ENCODE measurements at places on chromosomes 3 and 15. TPM values are rescaled to one million over a fixed set of nuclear protein-coding genes. Genes with fewer than 3 reads are reported as not detected.

The RTP3 gene
- total RNA-seq: not detected

- DNase-seq: peak; percentile 45
Measured at GRCh38 chr3:189907803-189908202, 212.9 kb downstream of the P3H2 start.

- no peak for DNase-seq
Measured at GRCh38 chr3:6518709-6519345, 342.1 kb upstream of the GRM7 start.

The CCDC13 gene
- total RNA-seq: 0.50 TPM

GRCh38 chr3:100075851-100076730 lies 38.2 kb downstream of the FILIP1L start:
- no peak for DNase-seq

GRCh38 chr3:169822540-169822939 lies 9.8 kb upstream of the LRRC34 start:
- no peak for DNase-seq

The SPINK8 gene
- not detected for total RNA-seq

The SKOR1 gene
- total RNA-seq: not detected

DNA sequence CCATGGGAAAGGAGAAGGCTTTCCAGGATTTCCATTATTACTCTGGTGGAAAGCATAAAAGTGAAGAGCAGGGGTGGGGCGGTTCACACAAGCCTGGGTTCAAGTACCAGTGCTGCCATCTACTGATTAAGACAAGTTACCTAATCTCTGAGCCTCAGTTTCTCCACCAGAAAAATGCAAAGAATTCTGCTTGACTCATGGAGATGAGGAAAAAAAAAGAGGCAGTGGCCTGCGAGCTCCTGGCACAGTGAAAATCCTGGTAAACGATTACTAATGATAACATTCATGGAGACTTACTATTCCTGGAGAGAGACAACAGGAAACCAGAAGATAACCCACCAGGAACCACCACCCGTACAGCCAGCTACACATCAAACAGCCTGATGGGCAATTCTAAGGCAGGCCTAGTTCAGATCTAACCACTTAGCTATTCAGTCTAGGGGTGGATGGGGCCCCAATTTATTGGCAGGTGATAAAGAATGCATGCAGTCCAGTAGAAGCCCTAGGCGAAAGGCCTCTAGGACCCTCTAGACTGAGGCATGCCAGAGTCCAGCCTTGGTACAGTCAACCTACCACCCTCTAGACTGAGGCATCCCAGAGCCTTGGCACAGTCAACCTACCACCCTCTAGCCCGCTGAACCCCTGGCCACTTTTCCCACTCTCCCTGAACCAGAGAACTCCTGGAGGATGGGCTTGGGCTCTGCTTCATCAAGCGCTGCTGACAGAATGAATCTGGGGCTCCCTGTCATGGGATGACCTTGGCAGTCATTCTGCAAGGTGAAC lies 2.5 kb downstream of the AMOTL2 start:
- DNase-seq: no peak

- DNase-seq: no peak
Measured at GRCh38 chr15:57357799-57358198, 18.5 kb upstream of the CGNL1 start.

The C15orf62 gene
- not detected for total RNA-seq

DNA sequence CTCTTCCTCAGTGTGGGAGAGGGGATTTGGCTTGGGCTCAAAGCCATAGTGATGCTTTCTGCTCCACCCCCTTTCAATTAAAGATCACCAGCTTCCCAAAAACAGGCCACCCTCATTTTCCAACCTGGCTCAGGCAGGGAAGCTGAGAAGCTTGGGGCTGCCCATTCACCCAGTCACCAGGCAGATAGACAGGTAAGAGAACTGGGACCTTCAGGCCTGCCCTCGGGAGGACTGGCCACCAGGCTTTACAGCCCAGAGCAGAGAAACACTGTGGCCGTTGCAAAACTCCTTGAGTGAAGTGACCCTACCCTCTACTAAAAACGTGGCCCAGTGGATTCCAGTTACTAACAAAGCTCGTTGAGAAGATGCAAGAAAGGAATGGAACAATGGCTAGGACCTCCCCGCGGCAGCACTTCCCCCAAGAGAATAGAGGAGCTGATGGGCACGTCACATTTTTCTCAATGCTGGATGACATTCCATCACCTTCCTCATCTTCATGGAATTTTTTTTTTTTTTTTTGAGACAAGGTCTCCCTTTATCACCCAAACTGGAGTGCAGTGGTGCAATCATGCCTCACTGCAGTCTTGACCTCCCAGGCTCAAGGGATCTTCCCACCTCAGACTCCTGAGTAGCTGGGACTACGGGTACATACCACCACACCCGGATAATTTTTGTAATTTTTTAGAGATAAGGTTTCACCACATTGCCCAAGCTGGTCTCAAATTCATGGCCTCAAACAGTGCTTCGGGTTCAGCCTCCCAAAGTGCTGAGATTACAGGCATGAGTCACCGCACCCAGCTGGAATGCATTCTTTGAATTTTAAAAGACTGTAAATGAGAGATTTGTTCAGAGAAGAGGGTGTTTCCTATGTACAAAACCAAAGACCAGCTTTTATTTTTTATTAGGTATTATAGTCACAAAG lies 37.9 kb downstream of the LIPC start:
- DNase-seq: peak; percentile 96

DNA sequence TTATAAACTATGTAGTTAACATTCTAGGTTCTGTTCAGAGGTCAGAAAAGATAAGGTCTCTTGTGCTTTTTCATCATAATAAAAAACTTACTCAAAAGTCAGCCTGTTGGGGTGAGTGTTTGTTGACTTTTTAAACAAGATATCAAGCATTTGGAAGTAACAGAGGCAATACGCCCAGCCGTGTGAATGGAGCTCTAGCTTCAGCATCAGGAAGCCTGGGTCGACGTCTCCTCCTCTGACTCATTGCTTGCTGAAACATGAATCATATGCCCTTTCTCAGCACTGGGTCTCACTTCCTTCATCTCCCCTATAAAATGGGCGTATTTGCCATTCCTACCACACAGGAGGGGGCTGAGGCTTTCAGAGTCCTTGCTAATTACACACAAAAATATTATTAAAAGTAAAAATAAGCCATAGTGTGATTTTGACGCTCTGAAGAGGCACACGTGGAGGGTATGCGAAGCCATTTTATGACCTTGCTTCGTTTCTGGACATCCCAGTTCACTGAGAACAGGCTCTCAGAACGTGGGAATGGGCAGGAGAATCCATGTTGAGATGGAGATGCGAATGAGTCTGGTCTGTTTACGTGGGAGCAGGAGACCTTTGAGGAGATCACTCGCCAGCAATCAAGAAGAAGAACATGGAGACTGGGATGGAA lies 220.8 kb upstream of the TPRG1 start:
- DNase-seq: peak; percentile 85

DNA sequence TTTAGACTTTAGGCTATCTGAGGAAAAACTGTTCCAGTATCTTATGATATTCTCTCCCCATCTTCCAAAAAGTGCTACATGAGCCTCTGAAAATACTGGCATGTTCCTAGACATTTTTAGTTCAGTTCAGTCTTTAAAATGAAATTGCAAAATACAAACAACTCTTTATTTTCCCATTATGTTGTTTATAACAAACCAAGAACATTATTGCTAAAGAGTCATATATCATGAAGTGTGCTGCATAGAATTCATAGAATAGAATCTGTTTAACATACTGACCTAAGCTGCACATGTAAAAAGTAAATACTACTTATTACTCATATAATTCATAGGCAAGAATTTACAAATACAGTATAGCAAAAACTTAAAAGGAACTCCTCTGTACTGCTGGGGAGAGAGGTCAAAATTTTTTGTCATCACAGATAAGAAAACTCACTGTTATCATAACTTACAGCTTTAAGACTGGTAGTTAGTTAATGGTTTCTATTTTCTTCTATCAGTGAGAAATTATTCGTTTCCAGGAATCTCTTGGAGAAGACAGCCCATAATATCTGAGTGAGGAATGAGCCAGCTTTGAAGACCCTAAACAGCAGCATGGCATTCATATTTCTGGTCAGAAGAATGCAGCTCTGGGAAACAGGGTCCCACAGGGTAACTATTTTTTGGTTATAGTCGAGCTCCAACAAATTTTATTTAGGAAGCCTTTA lies 32.2 kb downstream of the FILIP1L start:
- no peak for DNase-seq

GRCh38 chr3:126194713-126195305 lies 14.4 kb upstream of the ALDH1L1 start:
- DNase-seq: peak; percentile 25

GRCh38 chr3:151197981-151198767 lies 4.8 kb downstream of the GPR171 start:
- no peak for DNase-seq

GRCh38 chr3:193052354-193053045 lies 134.8 kb upstream of the MB21D2 start:
- DNase-seq: no peak

The CP gene
- not detected for total RNA-seq

The CCR5 gene
- not detected for total RNA-seq

DNA sequence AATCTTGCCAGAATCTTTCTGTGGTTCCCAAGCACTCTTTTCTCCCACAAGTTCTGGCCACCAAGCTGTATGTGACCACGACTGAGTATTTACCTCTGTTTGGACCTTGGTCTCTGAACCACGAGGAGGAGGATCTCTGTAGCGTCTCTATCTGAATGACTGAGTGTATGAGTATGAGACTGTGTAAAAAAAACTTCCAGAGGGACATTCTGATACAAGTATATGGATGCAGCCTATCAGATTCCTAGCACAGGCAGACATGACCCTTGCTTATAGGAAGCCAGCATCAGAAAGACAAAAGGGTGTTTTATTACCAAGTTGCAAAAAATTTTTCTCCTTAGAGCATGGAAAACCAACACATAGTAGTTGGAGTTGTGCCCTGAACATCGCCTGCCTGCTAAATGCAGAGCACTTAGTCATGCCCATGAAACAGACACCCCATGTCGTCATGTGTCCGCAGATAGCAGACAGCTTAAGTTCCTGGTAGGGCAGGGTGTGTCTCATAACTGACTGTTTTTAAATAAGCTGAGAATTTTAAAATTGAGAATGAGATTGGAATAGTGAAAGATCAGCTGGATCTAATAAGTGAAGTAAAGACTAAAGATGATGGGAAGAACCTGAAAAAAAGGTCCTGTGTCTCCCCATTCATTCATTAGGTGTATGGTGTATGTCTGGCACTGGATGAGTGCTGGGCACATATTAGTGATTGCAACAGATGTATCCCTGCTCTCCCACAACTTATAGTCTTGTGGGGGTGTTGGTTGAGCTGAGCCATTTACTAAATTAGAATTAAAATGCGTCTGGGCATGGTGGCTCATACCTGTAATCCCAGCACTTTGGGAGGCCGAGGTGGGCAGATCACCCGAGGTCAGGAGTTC lies 30.9 kb downstream of the DAG1 start:
- peak; percentile 95 for DNase-seq

Data from mammary epithelial cell (primary cell).